ENCODE measurements at places on chromosomes 1 and 21.

DNA sequence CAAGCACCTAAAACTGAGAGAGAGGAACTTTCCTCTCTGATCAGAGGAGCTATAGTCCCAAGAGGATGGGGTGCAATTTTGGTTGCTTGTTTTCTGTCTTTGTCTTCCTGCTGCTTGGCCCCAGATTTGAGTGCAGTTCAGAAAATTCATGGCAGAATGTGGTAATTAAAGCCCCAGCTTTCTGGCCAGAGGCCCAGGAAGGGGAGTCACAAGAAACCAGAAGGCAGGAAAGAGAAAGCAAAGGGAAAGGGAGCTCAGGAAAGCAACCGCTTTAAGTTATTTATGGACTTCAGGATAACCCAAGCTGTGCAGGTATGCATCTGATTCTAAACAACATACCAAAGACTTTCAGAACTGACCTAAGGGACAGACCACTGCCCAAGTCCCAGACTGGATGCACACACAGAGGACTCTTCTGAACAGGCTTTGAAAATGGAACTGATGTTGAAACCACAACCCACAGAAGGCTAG, 88.8 kb downstream of the ST3GAL3 start:
- no peak for DNase-seq

GRCh38 chr1:211381481-211382181, 55.0 kb downstream of the TRAF5 start:
- no peak for DNase-seq

DNA sequence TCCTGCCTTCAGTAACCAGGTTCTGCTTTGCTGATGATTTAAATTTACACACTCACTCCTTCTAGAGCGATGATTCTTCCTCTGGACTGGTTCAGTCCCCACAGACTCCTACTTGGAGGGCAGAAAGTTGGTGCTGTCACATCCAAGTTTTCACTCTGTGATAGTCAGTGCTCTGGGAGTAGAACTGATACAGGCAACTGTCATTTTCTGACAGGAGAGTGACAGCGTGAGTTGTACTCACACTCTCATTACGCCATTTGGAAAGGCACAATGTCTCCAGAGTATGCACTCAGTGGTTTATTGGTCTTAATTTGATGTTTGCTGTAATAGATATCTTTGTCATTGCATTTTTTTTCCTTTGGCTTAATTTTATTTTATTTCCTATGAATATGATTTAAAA, 96.0 kb downstream of the GRIK1 start:
- DNase-seq = no peak

GRCh38 chr1:17023102-17023501, 11.4 kb upstream of the ATP13A2 start:
- DNase-seq = no peak

GRCh38 chr1:117685936-117686806, 80.3 kb downstream of the TENT5C start:
- DNase-seq = no peak

- DNase-seq = no peak
Measured at GRCh38 chr1:167913895-167914496, at the start of gene ADCY10. Gene ADCY10 (minus strand): TSS chr1:167914134. CDS start chr1:167905140, 8,994 bp downstream.

DNA sequence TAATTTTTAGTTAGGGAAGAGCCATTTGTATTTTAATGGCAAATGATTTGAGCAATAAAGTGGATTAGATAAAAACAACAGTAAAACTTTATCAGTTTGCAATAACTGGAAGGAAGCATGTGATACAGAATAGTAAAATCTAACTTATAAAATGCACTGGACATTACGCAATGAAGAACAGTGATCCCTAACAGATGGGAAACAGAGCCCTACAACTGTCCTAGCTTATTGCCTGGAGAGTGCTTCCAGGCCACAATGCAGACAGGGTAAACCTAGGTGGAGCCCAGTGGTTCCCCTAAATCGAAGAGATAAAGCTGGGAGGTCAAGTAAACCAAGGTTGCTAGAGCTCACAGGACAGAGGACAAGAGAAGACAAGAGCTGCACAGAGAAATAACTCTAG, 7.0 kb downstream of the OMA1 start:
- no peak for DNase-seq

GRCh38 chr1:151898519-151898991, 10.8 kb downstream of the THEM4 start:
- DNase-seq = peak; percentile 20

DNA sequence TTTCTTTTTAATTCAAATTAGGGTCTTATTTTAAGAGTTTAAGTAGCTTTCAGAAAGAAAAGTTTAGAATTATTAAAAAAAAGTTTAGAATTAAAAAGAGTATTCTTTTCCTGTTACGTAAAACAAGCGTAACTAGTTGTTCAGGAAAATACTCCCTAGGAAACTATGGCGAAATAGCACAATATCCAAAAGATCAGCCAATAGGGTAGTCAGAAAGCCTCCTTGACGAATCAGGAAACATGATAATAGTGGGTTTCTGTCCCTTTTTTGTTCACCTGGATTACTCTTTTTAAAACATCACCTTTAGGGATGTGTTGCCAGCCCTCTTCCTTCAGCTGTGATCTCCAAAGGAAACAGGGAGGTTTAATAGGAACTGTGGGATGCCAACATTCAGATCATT, 25.2 kb downstream of the S1PR1 start:
- DNase-seq = no peak

DNA sequence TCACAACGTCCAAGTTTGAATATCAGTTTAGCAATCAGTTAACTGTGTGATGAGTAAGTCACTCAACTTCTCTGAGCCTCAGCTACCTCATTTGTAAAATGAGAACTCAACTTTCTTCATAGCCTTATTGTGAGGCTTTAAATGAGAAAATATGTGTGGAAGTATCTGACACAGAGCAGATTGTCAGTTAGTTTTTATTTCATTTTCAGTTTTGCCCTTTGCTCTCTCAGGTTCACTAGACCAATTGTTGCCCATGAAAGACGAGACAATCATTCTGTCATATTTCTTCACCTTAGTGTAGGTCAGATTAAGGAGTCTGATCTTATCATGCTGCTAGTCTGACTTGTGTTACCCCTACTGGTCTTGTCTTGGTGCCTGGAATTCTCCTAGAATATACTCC, 232.8 kb upstream of the PTBP2 start:
- no peak for DNase-seq

DNA sequence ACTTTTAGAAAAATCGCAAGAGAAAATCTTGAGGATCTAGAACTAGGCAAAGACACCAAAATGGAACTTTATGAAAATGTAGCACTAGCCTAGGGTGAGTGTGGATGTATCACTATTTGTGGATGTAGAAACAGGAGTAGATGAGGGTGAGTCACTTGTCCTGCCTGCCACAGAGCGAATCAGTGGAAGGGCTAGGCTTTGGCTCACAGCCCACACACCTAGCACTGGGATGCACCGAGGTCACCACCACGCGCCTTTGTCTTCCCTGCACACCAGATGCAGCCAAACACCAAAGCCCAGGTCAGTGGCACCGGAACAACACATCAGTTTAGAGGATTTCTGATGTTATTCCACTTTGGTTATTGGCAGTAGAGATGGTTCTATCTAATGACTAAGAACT, 38.2 kb downstream of the PKNOX1 start:
- DNase-seq = no peak

DNA sequence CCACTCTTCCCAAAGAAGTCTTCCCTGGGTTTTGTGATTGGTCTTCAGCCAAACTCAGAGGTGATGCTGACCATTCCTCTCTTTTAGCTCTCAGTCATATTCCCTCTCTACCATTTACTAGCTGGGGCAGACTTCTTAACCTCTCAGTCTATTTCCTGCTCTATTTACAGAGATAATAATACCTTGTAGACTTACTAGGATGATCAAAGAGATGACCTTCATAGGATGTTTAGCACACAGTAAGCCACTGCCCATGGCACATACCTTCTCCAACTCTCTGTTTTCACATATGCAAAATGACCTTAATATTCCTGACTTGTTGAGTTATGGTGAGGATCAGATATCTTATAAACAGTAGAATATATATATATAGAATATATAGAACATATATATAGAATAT, 106.2 kb upstream of the L1TD1 start:
- DNase-seq = no peak
